M059J (cell line): ENCODE measurements at places on chromosomes 13 and 19. TPM values are rescaled to one million over a fixed set of nuclear protein-coding genes. Genes with fewer than 3 reads are reported as not detected.

DNA sequence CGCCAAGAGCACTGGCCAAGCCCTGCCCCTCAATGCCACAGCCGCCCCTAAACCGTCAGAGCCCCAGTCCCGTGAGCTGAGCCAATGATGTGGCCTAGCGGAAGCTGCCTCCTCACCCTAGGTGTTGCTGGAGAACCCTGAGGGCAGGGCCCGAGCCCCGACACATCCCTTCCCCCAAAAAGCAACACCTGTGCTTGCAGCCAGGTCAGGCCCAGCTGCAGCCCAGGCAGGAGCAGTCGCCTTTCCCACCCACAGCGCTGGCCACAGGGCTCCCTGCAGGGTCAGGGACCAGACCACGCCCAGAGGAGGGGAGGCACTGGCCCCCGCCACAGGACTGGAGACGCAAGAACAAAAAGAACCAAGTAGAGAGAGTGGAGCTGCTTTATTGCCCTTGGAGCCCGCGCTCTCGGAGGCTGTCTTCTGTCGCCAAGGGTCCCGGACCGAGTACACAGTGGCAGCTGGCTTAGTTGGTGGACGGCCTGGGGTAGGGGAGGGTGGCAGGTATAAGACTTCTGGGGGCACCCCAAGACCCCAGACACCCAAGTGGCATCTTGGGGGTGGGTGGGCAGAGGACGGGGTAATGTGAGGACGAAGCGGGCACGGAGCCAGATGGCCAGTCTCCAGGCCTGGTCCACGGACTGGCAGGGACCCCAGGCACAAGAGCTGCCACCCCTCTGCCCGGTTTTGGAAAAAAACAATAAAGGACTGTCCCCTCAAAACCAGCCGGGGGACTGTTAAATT is 3.3 kb downstream of the P2RY11 start:
- no peak for DNase-seq

DNA sequence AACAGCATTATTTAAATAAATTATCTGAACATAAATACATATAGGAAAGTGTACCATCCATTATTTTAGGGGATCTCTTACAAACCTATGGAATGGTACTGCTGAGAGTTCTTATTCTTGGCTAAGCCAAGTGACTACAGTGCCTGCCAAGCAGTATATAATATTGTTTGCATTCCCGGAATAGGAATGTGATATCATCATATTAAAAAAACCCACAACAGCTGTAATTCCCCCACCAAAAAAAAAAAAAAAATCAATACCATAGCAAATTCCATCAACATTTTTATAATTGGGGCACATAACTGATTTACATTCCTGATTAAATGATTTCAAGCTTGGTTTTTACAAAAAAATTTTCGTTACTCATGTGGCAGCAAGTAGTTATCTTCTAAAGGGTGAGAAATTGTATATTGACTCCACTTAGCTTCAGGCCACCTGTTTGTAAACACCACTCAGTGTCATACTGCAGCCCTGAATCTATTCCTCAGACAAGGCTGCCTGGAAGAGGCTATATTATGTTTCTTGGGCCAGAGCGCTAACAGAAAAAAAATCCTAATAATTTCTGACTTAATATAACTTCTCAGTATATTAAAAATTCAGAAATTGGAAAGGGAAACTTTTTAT is 278.1 kb downstream of the DNAJC15 start:
- DNase-seq: no peak

DNA sequence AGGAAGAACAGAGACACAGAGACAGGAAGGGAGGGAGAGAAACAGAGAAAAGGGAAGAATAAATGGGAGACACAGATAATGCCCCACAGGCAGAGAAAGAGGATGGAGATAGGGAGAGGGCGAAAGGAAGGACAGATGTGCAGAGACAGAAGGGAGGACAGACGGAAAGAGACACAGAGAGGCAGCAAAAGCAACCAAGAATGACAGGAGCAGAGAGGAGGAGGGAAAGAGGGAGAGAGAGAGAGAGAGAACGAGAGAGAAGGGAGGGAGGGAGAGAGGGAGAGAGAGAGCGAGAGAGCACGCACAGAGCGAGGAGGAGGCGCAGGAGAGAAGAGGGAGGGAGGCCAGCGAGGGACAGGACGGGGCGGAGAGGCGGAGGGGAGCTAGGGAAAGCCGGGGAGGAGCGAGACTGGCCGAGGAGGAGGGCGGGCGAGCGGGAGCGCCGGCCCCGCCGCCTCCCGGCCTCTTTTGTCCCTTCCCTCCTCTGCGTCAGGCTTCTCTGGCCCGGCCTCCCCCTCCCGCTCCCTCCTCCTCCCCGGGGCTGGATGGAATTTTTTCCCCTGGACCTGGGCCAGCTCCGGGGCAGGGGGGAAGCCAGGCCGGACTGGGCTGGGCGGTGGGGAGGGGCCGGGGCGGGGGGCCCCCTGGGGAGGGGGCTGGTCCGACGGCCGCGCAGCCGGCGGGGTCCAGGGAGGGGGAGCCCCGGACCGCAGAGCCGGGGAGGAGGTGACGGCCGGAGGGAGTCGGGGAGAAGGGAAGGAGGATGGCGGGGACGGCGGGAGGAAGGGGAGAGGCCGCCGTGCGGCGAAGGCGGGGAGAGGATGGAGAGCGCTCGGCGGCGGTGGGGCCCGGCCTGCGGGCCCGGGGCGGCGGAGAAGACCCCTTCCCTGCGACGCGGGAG is 4.2 kb upstream of the SPACA6 start:
- DNase-seq: peak; percentile 95

- DNase-seq: no peak
Measured at GRCh38 chr13:73168953-73169401, 110.2 kb downstream of the KLF5 start.

GRCh38 chr19:18775586-18776287 is 15.4 kb downstream of the COMP start:
- peak; percentile 86 for DNase-seq

DNA sequence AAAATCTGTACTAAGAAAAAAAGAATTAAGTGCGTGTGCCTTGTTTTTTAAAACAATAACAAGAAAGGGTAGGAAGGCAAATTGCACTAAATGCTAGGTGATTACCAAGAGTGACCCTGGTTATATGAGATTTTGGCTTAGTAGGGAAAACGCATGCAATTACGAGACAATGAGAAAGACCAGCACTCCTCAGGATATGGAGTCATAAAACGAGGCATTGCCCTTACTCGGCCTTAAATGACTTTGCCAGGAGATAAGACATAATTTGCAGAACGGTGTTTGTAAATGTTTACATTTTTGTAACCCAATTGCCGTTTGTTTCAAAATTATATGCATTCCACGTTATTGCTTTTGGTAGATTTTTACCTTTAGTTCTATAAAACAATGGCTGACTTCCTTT is 179.8 kb downstream of the RBM26 start:
- no peak for DNase-seq

DNA sequence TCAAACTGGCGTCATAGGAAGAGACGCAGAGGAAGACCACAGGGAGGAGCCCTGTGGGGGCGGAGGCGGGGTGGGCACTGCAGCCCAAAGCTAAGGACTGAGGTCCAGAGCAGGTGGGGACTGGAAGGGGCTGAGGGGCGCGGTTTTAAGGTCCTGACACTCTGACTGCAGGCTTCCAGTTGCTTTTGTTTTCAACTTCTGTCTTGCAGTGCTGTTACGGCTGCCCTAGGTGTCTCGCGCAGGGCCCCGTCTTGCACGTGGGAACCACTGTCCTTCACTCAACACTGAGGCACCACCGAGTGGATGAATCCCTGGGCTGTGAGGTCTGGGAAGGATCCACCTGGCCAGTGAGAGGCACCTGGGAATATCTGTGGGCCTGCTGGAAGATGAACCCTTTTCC is 76.0 kb downstream of the TEX29 start:
- no peak for DNase-seq

KCNC3 gene
- not detected in 2 replicates for total RNA-seq

ZNF578 gene
- total RNA-seq: 0.30 and 3.7 TPM in 2 replicates
